ENCODE measurements at places on chromosomes 16 and 17.

GRCh38 chr17:77958716-77959125, 218 bp downstream of the TNRC6C start:
- no peak for DNase-seq

DNA sequence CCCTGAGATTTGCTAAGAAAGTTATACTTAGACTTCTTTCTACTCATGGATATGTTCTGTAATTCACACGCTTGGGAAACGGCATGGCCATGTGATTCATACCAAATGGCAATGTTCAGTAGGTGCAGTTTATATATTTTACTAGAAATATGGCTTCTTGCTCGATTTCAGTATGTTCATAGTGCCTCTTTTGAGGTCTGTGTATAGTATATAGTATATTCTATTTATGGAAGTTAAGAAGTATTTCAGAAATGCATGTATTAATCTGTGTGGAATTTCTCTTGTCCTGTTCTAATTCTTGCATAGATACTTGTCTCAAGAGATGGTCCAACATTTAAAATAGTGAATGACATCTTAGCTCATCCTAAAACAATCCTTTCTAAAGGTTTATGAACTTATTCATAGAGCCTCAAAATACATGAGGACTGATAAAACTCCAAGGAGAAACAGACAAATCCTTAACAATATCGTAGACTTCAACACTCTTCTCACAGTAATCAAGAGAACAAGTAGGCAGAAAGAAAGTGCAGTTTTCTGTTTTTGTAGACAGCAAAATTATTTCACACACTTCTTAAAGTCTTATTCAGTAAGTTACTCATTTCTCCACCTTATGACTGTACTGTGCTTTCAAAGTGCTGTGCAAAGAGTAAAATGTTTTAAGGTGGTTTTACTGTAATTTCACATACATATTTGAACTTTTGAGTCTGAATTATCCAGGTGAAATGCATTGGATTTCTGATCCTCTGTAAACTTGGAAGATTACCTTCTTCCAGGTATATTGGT, 11.1 kb downstream of the BPTF start:
- DNase-seq = no peak

DNA sequence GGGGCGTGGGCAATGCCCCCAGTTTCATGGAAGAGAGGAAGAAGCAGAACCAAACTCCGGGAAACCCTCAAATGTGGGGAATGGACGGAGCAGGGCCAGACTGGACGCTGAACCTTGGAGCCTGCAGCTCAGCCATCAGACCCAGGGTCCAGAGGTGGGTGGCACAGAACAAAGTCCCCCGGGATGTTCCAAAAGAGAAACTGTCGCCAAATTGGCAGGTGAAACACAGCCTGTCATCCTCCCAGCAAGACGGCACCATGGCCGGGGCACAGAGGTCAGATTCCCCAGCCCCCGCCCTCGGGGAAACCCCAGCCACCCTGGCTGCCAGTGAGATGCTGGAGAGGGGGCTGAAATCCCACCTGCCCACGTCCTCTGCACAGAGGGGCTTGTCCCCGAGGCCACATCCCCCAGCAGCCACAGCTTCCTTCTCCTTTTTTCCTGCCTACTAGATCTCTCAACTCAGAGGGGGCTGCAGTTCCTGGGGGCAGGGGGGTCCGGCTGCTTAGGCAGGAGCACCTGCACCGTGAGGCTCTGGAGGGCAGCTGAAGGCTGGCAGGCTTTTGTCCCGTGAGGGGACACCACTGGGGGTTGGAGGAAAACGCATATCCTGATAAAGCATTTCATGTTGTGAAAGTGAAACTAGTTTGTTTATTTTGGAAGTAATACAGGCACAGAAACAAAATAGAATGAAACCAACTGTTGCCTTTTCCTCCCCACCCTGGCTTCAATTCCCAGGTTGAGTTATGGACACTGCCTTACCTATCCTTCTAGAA, 1.2 kb upstream of the SECTM1 start:
- no peak for DNase-seq

DNA sequence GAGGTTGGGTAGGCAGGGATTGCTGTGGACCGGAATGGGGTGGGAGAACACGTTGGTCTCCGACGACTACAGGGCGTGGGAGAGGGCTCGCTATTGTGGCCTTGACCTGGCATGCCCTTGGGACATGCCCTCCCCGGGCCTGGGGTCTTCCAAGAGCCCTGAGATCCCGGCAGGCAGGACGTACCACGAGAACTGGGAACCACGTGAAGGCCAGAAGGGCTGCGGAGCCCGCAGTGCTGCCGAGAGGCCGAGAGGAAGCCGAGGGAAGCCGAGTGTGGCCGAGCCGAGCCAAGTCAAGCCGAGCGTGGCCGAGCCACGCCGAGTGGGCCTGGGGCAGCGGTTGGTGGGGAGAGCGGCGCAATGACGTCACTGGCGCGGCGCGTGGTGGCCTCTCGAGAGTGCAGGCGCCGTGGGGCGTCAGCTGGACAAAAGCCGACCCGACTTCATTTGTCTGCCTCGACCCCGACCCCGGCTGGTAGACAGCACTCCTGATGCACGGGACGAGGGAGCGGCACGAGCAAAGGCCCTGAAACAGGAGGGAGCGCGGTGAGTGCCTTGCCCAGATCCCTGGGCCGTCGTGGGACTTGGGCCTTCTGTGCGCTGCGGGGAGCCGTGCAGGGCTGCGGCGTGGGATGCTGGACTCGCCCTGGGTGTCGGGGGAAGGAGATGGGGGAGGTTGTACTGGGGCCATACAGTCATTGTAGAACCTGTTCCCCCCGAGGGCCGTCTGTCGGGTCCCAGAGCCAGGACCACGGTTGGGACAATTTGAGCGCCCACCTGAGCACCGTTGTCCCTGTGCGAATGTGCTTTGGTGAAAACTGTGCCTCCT, 6.6 kb downstream of the SOCS1 start:
- no peak for DNase-seq

- no peak for DNase-seq
Measured at GRCh38 chr16:31079342-31079944, 5.2 kb downstream of the ZNF646 start.

GRCh38 chr17:44071772-44072171, 1.2 kb downstream of the G6PC3 start:
- DNase-seq = peak; percentile 37

DNA sequence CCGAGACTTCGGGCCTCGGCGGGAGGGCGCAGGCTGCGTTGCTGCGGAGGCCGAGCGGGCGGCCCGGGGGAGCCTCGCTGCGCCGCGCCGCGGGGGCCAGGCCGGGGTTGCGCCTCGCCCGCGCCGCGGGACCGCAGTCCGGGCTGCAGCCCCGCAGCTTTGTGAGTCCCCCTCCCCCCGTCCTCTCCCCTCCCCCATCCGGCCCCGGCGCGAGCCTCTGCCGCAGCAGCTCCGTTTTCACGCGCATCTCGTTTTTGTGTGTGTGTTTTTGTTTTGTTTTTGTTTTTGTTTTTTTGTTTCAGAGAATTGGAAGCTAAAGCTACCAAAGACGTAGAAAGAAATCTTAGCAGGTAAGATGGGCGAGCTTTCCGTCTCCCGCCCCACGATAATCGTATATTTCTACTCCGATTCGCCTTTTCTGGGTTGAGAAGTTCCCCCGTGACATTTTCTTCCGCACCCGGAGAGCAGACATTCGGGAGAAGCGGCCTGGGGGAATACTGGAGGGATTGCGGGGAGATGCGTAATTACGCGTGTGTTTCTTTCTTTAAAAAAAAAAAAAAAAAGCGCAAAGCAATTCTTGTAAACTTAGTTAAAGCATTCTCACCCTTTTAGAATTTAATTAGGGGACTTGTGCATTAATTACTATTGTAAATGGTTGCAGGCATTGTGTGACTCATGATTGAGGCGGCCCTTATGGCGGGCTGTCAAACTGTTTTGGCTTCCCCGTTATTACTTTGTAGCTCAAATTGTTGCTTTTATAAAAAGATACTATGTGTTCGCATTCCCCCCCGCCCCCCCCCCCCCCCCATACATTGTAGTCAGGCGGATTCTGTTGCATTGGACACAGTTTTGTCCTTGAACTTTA, 732 bp downstream of the TNRC6A start:
- peak; percentile 39 for DNase-seq

DNA sequence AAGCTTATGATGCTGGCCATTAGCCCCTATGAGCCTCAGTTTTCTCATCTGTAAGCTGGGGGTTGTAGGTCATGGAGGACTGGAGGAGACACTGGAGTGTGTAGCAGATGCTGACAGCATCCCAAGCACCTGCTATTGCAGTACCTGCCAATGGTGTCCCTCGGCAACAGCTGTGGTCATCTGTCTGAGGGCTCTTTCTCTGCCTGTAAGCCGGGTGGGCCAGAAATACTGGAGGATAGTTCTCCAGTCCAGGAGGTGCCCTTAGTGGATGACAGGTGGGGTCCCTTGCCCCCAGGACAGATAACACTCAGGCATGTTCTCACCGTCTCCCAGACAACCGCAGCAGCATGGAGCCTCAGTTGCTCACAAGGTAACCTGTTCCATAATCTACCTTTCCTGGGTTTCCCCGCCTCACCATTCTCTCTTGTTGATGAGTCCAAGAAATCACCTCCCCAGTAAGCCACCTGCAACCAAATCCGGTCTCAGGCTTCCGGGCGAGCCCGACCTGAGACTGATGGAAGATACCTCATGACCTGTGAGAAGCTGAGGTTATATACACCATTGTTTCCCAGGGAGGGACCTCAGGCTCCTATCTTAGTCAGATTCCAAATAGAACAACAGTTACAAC, 23.8 kb downstream of the NLRP1 start:
- no peak for DNase-seq

GRCh38 chr17:57488856-57489255, 232.5 kb downstream of the MSI2 start:
- no peak for DNase-seq

GRCh38 chr16:66365651-66366050, 840 bp upstream of the CDH5 start:
- DNase-seq = peak; percentile 76

DNA sequence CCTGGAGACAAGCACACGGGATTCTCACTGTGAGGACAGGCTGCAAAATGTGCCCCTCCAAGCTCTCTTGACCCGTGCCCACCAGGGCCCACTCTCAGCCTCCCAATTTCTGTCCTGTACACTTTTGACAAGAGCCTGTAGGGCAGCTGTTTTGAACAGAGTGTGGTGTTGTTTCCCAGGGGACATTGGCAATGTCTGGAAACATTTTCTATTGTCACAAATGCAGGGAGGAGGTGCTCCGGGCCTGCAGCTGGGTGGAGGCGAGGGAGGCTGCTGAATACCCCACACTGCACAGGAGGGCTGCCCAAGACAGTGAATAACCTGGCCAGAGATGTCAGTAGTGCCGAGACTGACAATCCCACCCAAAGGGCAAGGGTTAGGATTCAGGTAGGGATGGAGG, 10.5 kb downstream of the CEP295NL start:
- no peak for DNase-seq

GRCh38 chr16:54123766-54124165, 162.8 kb downstream of the IRX3 start:
- no peak for DNase-seq

DNA sequence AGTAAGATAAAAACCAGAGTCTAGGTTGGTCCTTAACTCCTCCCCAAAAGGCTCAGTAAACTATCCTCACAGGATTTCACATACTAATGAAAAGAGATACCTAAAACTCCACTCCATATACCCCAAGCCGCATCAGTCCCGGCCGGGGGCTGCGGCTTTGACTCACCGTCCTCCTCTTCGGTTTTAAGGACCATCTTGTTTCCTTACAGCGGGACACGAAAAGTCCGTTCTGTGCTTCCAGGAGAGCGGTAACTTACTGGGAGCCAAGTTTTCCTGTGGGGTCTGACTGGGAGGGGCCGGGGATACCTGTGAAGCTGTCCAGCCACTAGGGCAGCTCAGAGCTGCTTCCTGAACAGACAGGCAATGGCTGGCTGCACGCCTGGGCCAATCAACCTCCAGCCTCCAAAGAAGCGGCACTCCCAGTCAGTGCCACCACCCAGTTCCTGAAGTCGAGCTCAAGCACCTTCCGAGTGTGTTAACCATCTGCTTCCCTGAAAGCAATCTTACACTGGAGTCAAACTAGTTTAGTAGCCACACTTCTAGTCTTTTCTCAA, 45.5 kb downstream of the CYTH1 start:
- peak; percentile 87 for DNase-seq

DNA sequence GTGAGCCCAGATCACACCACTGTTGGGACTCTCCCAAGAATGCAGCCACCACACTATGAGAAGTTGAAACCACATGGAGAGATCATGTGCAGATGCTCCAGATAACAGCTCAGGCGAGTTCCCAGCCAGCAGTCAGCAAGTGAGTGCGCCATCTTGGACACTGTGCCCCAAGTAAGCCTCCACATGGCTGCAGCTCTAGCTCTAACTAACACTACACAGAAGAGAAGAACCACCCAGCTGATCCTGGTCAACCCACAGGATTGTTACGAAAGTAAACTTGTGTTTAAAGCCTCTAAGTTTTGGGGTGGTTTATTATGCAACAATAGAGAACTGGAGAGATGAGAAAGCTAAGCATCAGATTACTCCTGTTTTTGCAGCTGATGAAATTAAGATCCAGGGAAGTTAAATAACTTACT, 25.8 kb downstream of the SLC38A7 start:
- DNase-seq = no peak

DNA sequence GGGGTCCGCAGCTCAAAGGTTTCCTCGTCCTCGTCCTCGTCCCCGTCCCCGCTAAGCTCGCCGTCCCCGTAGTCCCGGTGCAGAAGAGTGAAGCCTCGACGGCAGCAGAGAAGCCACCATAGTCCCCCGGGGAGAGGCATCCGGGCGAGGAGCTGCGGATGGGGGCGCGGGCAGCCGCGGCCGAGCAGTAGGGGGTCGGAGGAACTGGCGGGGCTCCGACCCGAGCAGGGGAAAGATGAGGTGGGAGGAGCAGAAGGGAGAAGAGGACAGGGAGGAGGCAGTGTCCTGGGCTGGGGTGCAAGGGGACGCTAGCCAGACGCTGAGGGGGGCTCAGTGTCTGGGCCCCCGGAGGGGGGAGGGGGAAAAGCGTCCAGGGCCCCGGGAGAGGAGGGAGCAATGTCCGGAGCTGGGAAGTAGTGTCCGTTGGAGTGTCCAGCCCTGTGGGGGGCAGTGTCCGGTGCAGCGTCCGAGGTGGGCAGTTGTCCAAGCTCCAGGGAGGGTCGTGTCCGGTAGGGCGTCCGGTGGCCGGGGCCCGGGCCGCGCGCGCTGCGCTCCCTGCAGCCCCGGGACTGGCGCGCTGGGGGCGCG, at the start of gene PLEKHH3:
Gene PLEKHH3, minus strand, starts transcription at position 571 of the 588 bp plus-strand sequence. Its CDS starts 431 bp downstream, at position 140.
- DNase-seq = no peak

DNA sequence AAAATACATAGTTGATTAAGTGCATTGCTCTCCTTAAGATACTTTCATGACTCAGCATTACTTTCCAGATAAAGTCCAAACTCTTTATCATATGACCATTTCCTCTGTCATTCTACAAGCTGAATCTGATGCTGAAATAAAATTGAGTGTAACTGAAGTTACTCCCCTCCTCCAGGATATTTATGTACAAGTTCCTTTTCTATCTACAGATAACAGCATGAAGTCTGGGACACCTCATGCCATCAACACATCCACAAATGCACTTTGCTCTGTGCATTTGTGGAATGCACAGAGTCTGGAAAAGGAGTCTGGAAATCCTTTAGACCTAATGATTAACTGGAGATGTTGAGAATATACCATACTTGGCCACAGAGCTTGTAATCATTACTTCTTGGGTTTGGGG, 60.5 kb downstream of the ACSM2B start:
- no peak for DNase-seq
